ENCODE measurements at places on chromosomes 7 and 10. TPM values are rescaled to one million over a fixed set of nuclear protein-coding genes. Genes with fewer than 3 reads are reported as not detected.

- DNase-seq = no peak
These were observed 16.3 kb upstream of the SLC29A4 start for GRCh38 chr7:5266191-5267028.

- DNase-seq = no peak
These were observed 48.1 kb upstream of the LRGUK start for GRCh38 chr7:134078991-134079390.

GRCh38 chr10:35092851-35093250 is 2.7 kb upstream of the CUL2 start:
- DNase-seq = no peak

GRCh38 chr7:136104269-136104603 is 127.1 kb upstream of the MTPN start:
- DNase-seq = no peak

GRCh38 chr7:2759736-2760097 is 71.7 kb downstream of the AMZ1 start:
- peak; percentile 49 for DNase-seq

- DNase-seq = no peak
These were observed 599.2 kb upstream of the PCDH15 start for GRCh38 chr10:55400075-55400849.

DNA sequence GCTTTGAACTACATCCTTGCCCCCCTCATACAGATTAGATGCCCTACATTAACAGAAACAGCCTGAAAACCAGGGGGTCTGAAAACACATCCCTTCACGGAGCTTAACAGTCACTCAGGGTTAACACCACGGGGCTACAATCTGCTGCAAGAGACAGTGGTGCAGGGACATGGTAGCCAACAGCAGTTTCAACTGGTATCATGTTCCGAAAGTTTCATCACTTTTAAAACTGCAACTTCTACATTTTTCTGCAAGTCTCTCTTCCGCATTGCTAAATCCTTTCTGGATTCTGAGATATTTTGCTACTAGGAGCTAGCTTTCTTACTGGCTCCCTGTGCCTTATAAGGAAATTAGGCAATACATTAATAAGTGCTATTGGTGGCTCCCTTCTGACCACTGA is 92.6 kb downstream of the JAZF1 start:
- DNase-seq = no peak

DNA sequence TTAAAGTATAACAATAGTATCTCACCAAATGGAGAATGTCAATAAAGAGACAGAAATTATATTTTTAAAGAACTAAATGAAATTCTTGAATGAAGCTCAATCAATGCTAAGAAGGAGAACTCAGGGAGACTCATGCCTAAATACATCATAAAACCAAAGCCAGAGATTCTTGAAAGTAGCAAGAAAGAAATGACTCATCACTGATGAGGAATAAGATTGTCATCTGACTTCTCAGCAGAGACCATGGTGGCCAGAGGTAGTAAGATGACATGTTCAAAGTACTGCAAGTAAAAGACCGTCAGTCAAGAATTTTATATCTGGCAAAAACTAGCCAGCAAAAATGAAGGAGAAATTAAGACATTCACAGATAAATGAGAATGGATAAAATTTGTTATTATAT is 399.0 kb downstream of the GRID1 start:
- no peak for DNase-seq

The NOC3L gene
- 12.1 TPM for polyA plus RNA-seq

The GNGT1 gene
- polyA plus RNA-seq = not detected

The COL13A1 gene
- polyA plus RNA-seq = not detected

The KIF20B gene
- 11.2 TPM for polyA plus RNA-seq

The CYP26C1 gene
- not detected for polyA plus RNA-seq

The ARF5 gene
- polyA plus RNA-seq = 136 TPM

The SDK1 gene
- 3.5 TPM for polyA plus RNA-seq

The KLF14 gene
- polyA plus RNA-seq = 1.3 TPM

The BAIAP2L1 gene
- 9.3 TPM for polyA plus RNA-seq

The HKDC1 gene
- polyA plus RNA-seq = 0.19 TPM

Measured in muscle of arm (tissue), 14 donors.